ENCODE measurements at places on chromosomes 6 and 20.

DNA sequence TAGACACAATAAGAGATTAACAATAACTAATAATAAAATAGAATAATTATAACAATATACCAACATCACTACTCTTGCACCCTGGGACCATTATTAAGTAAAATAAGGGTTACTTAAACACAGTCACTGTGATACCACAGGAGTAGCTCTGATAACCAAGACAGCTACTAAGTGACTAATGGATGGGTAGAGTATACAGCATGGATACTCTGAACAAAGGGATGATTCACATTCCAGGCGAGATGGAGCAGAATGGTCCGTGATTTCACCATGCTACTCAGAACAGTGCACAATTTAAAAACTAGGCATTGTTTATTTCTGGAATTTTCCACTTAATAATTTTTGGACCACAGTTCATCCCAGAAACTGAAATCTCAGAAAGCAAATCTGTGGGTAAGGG is 80.0 kb upstream of the FUT9 start:
- no peak for DNase-seq

- no peak for DNase-seq
Observed at GRCh38 chr6:133804265-133804664, 84.6 kb upstream of the TCF21 start.

- no peak for DNase-seq
Observed at GRCh38 chr6:134005800-134006199, 46.6 kb downstream of the SLC2A12 start.

GRCh38 chr6:21999012-21999528 is 297.8 kb downstream of the PRL start:
- DNase-seq: no peak

DNA sequence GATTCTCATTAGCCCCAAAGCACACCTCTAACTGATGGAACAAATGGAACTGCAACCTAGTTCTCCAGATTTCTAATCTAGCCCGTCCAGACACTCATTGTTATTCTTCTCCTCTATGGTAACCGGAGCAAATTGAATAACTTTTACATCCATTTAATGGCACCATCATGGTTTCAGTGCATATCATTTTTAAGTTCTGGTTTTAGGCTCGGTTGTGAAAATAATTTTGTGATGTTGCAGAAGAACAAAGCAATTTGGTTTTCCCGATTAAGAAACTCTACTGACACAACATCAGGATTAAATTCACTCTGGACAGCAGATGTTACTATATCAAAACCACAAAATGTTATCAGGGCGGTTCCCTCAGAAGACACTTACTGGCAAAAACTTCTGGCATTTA is 42.5 kb upstream of the HBS1L start:
- peak; percentile 32 for DNase-seq

GRCh38 chr20:1891263-1892118 is 3.7 kb upstream of the SIRPA start:
- DNase-seq: no peak

GRCh38 chr20:44471481-44471882 is 4.2 kb upstream of the TTPAL start:
- peak; percentile 35 for DNase-seq

DNA sequence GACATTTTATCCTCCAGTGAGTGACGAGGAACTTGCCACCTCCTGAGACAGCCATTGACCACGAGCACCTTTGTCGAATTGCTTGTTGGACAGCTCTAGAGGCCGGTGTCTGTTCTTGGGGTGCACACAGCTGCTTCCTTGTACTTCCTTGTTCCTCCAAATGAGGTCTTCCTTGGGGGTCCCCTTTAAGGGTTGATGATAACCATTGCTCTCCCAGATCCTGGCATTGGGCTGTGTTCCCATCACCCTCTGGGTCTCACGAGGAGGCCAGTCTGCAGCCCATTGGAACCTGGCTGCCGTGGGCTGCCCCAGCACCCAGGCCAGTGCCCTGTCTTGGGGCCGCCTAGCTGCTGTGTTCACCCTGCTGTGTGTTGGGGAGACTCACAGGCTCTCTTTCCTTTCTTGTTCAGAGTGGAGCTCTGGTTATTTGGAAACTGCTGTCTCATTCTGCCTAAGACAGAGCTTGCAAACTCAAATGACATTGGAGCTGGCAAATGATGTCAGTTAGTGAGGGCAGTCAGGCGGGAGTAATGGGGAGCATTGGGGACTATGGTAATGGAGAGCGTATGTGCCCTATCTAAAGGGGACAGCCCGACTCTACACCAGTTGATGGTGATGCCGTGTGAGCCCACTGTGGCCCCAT is 25.7 kb downstream of the PPP1R16B start:
- no peak for DNase-seq

DNA sequence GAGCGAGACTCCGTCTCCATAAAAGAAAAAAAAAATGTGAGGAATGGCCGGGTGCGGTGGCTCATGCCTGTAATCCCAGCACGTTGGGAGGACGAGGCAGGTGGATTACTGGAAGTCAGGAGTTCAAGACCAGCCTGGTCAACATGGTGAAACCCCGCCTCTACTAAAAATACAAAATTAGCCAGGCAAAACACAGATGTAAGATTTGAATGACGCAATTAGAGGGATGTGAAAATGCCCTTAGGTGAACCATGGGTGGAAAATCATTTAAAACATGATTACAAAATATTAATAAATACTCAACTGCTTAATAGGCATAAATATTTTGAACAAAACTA is 20.9 kb downstream of the COL9A3 start:
- no peak for DNase-seq

DNA sequence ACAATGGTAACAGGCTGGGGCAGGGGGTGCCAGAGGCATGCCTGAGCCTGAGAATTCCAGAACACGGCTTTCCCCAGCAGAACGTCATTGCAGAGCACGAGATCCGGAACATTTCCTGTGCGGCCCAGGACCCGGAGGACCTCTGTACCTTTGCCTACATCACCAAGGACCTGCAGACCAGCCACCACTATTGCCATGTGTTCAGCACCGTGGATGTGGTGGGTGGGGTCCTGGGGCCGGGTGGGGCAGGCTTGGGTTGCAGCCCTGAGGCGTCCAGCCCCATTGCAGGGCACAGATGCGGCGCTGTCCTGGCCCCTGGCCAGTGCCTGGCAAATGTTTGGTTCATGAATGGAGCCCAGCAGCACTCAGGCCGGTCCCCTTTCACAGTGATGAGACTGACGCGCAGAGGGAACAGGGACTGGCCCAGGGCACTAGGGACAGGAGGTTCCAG is 57.1 kb downstream of the TCP11 start:
- DNase-seq: no peak

DNA sequence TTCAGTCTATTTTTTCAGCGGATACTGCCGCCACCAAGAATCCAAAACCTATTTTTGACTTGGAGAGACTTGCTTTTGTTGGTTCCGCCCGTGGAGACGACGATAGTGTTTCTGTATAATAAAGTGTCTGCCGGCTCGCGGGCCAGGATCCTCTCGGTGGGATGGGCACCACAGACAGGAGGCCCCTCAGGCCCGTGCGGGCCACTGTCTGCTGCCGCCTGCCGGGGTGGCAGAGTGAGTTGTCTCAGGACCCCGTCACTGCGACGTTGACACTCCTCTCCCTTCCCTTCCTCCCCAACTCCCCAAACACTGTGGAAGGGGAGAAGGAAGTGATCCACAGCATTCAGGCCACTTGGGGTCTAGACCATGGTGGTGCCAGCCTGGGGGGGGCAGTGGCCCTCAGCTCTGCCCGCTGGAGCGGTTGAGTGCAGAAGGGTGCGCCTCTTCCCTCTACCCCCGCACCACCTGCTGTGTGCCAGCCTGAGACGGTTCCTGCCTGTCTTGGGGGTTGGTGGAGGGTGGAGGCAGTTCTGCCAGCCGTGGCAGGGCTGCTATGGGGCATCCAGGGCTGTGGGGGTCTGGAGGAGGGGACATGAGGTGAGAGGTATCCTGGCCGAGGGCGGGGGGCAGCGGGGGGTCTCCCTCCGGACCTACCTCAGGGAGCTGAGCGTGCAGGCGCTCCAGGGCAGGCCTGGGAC is 17.5 kb downstream of the RBM38 start:
- peak; percentile 41 for DNase-seq

GRCh38 chr6:15715851-15716250 is 53.0 kb upstream of the DTNBP1 start:
- no peak for DNase-seq

- no peak for DNase-seq
Observed at GRCh38 chr6:63814459-63814858, 178.9 kb downstream of the PHF3 start.

DNA sequence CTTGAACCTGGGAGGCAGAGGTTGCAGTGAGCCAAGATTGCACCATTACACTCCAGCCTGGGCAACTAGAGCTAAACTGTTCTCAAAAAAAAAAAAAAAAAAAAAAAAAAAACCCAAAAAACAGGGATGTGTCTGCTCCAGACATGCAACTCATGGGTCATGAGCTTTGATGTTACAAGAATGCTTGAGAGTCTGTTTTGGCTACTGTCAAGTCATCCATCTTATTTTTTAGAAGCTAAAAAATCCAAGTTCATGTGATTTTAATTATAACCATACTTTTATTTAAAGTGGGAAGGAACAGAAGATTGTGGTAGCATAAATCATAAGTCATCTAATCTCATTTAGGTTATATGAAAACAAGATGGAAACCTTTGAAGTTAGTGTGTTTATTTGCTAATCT is 120.6 kb downstream of the PDE7B start:
- no peak for DNase-seq

DNA sequence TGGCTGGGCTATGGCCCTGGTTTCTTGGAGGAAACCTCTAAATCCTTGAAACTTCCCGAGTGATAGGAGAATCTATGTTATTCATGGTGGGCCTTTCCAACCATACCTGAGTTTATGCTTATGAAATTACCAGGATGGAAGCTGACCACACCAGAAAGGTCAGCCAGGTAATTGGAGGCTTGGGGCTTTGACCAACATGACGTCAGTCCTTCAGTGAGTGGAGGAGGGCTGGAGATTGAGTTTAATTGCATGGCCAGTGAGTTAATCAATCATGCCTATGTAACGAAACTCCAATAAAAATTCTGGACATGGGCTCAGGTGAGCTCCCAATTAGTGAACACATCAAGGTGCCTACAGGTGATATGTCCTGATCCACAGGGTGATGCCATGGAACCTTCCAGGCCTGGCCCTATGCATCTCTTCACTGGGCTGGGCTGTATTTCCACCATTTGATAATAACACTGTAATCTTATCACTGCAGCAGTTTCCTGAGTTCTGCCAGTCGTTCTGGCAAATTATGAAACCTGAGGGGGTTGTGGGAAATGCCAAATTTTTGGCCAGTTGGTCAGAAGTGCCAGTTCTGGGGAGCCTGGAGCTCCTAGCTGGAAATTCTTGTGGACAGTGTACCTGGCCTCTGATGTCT is 106.5 kb downstream of the CDH26 start:
- no peak for DNase-seq

DNA sequence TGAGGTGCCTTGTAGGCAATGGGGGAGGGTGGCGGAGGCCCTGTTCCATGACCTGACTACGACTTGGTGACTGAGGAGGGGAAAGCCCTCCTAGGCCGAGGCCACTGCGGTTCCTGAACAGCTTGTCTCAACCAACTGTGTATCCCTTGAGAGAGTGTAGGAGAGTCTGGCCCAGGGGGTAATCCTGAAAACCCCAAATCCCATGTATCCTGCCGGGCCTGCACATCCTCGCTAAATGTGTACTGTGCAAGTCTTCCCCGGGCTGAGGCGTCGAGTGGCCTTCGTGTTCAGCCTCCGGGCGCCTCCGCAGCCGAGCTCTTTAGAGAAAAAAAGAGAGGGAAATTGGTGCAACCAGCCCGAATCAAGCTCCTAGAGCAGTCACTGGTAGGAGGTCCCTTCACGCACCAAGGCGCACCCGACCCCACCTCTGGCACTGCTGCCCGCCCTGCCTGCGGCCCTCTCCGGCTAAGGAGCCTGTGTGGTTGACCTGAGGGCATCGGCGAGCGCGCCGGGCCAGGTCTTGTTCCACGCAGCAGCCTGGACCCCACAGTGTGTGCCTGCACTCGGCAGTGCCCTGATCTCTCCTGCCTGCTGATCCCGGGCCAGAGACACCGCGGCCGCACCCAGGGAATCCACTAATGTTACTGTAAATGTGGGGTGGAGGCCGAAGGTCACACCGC is 7.3 kb downstream of the SIM1 start:
- DNase-seq: no peak

GRCh38 chr6:133062696-133063306 is 178.4 kb upstream of the EYA4 start:
- no peak for DNase-seq

GRCh38 chr6:49556429-49556837 is 6.0 kb downstream of the C6orf141 start:
- no peak for DNase-seq

GRCh38 chr20:32524829-32525501 is 60.2 kb downstream of the NOL4L start:
- no peak for DNase-seq

- DNase-seq: no peak
Observed at GRCh38 chr20:43853174-43853803, 61.4 kb upstream of the TOX2 start.

DNA sequence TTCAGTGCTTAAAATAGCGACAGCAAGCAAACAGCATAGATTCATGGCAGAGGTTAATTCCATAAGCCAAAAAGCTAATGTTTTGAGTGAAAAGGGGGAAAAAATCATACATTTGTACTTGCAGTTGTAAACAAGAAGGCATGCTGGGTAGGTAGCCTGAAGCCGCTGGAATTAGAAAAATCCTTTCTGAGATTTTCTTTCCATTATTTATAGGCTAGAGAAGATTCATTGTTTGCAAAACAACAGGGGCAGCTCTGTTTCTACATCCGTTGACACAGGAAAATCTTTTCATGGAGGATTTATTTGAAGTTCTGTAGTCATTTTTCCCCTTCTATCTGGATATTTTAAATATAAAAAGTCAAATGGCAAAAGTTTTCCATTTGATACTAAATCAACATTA is 843.9 kb downstream of the QKI start:
- DNase-seq: no peak

GRCh38 chr6:26044140-26045064 is 42.8 kb upstream of the HFE start:
- DNase-seq: peak; percentile 74

- DNase-seq: no peak
Observed at GRCh38 chr20:12984069-12984765, 24.6 kb upstream of the SPTLC3 start.

- DNase-seq: no peak
Observed at GRCh38 chr6:148170286-148170685, 172.4 kb upstream of the SASH1 start.

GRCh38 chr20:26214991-26215390 is 518.3 kb upstream of the ZNF337 start:
- no peak for DNase-seq

- DNase-seq: no peak
Observed at GRCh38 chr6:154071711-154072110, 32.7 kb downstream of the OPRM1 start.

GRCh38 chr6:98929498-98930060 is 18.2 kb downstream of the FBXL4 start:
- no peak for DNase-seq

GRCh38 chr6:75349262-75349984 is 64.8 kb upstream of the TMEM30A start:
- no peak for DNase-seq
